ENCODE measurements at places on chromosomes 5 and 9.

DNA sequence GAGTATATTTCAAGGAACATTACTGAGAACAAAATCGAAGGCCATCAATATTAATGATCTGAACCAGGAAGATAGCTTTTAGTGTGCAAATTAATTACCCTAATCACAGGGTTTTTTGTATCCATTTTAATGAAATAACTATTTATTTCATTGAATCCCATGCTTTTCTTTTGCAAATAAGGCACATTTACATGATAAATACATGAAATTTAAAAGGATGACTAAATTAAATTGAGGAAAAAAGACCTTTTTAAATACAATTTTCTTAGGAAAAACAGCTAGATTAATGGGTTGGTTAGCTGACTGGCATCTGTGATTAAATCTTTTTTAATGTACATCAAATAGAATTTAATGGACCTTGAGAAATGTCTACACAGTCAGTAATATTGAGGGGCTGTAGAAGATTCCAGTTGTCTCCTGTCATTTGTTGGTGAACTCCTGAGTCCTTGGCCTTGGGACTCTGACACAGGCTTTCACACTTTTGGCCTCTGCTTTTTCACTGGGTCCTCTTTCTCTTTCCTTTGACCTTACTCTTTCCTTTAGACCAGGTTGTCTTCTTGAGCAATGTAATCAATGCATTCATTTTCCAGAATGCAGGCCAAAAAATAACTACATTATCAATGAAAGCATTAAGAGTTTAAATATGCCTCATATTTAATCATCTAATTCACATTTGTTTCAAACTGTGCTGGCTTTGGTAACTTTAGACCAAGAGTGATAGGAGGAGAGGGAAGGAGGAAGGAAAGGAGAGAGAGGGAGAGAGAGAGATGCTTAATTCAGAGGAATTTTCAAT, 511.5 kb downstream of the ZNF608 start:
- no peak for DNase-seq

GRCh38 chr9:90007516-90008440, 403.0 kb downstream of the GADD45G start:
- no peak for DNase-seq

DNA sequence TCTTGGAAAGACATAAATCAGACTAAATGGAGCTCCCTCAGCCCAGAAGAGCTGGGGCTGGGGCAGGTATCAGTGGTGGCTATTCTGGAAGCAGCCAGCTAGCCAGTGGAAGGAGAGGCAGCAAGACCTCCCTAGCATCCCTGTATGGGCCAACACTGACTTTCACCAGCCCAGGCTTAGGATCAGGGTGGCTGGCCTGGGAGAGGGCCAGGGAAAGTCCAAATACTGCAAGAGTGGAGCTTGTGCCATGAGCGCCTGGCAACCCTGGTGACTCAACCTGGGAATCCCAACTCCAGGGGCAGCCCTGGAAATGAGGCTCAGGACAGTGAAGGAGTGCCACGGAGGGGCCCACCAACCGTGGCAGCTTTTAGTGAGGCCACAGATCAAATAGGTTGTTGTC, 7.6 kb upstream of the IRF1 start:
- DNase-seq = peak; percentile 74

DNA sequence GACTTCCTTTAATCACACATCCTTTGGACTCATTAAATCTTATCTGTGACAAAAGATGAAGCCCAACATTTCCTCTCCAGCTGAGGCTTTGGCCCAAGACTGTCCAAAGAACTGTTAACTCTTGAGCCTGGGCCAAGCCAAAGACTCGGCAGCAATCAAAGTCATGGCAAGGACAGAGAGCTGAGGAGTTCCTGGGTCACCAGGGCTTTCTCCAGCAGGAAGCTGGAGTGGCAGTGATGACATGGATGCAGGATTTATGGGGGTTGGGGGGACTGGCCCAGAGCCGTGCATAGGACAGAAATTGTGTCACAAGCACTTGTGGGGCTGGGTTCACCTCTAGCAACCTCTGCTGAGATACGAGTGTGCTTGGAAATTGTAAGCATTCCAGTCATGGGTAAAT, 440.3 kb downstream of the PLK2 start:
- peak; percentile 65 for DNase-seq

DNA sequence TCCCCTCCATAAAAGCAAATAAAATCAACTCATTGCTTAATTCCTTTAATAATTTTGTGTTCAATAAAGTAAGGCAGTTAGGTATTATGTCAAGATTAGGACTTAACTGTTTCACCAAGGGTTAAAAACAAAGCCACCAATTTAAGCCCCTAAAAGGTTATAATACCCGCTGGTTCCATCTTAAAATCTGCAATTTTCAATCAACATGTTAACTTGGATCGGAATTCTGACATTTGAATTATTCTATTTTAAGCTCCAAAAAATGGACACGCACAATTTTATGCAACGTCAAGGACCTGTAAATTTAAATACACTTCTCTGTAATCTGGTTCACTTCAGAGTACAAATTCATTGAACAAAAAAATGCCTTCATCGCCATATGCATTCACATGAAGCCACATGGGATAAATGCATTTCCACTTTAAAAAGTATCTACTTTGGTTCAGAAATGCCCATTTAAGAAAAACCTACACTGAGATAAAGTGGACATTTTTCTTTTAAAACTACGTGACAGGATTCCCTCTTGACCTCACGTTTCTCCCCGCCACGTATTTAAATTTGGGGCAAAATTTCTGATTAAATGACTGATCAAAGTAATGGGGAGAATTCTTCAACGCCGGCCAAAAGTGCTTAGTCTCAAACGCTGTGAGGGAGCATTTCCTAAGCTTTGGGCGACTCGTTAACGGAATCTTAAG, 721 bp downstream of the GIN1 start:
- no peak for DNase-seq

DNA sequence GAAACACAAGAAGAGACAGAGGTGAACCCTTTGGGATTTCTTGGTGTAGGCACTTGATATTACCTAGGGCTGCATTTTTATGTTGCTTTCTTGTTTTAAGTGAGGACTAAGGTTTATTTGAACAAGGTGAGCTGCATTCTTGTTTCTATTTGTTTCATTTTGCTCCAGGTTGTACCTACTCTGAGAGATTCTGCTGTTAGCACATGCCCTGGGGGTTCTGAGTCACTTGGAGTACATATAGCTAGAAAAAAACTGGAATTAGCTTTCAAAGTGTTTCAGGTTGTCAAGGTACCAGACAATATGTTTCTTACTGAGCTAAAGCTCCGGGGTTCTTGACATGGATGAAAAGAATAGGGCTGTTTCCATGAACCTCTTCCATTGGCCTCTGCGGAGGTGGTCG, 299.4 kb downstream of the ICE1 start:
- no peak for DNase-seq

GRCh38 chr9:37596504-37596903, 4.1 kb upstream of the TOMM5 start:
- no peak for DNase-seq

GRCh38 chr9:84838879-84839278, 169.3 kb downstream of the NTRK2 start:
- DNase-seq = no peak

GRCh38 chr9:95516221-95516733, 494 bp downstream of the PTCH1 start:
- no peak for DNase-seq

GRCh38 chr5:5135957-5136676, 4.0 kb upstream of the ADAMTS16 start:
- DNase-seq = no peak

DNA sequence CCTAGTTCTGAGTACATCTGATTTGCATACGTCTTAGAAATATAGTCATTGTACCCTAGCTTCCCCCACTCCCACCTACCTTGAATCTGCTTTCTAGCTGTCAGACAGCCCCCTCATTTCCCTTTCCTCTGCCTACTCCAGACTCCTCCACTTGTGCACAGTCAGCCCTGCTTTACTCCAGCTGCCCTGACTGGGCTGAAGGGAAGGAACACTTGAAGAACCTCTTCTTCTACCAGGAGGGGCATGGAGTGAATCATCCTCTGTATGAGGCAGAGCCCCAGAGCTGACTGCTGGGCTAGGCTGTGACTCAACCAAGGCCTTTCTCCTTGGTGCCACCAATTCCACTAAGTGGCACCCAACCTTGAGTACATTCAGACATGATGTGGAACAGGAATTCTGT, 18.1 kb upstream of the ZFR start:
- DNase-seq = no peak

DNA sequence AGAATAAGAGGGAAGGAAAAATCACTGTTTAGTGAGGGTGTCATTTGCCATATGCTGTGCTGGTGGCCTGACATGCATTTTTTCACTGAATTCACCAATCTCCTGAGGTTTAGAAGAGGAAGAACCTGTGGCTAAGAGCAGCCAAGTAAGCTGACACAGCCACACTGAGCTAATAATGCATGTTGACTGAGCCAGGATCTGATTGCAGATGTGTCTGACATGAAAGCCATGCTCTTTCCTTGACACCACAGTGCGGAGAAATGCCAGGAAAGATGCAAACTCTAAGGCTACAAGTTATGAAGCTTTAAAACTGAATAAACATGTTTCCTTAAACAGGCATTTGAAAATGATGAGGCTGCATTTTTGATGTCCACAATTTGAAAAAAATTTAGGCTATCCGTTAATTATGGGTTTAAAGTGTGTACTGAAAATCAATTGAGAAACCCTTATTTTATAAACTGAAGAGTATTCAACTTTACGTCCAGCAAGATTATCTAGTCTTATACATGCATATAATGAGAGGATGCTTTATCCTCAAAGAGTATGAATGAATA, 208.6 kb downstream of the FBN2 start:
- DNase-seq = no peak

DNA sequence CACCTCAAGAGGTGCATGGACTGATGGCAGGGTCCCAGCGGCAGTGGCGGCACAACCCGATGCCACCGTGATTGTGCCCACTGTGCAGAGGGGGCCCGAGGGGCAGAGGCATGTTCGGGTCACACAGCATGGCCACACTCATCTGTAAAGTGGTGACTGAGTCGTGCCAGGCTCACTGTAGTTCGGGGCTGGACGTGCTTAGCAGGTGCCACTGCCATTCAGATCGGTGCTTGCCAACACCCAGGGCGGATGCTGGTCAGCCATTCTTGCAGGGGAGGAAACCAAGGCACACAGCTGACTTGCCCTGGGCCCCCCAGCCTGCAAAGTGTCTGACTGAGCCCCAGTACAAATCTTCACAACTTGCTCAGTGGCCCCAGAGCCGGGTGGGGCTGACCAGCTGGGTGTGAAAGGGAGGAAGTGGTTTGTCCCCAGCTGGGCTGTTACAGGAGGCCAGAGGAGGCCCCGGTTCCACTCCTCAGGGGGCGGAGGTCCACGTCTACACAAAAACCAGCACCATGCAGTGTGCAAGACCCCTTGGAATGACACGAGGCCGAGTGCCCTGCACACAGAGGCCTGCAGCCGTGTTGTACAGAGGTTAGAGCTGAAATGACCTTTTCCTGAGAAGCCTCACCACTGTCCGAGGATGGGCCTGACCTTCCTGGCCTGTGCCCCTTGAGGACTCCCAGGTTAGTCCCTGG, 17.9 kb downstream of the FGD3 start:
- no peak for DNase-seq

- no peak for DNase-seq
Observed at GRCh38 chr9:78671785-78672184, 374.9 kb downstream of the PSAT1 start.

- DNase-seq = no peak
Observed at GRCh38 chr5:127419683-127420257, 97.7 kb upstream of the PRRC1 start.

DNA sequence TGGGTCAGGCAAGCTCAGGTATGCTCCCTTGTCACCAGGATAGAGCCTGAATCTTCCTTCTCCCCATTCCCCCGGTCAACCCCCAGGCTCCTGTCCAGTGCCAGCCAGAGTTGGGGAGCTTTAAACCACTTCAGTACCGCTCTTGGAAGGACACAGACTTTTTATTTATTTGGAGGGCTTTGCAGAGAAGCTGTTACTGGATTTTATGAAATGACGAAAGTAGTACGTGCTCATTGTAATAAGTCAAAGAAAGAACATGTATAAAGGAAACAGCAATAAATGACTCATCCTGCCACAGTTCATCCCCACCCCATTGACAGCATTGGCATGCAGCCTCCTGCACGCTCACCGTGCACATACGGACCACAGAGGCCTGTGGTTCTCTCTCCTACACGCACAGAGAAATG, 230.3 kb downstream of the AUH start:
- DNase-seq = peak; percentile 47

DNA sequence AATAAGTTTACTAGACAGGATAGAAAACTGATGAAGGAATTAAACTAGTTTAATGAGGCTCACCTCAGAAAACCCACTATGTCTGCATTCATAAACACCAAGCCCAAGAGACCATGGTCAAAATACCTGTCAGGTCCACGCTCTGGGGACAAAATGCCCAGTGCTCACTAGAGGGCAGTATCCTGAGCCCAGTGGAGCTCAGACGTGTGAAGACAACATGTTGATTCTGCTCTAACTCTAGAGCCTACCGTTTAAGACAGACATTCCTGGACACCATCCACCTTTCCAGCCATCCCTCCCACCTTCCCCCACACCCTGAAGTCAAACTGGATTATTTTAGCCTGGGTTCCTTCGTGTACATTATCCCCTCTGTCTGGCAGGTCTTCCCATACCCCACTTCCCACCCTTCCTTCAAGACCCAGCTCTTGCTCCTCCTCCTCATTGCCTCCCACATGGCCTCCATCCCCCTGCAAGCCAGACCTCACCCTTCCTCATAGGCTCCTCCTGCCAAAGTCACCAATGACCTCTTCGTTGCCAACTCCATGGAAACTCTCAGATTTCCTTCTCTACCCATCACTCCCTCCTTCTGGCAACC, 142.3 kb upstream of the FSTL4 start:
- DNase-seq = no peak

- no peak for DNase-seq
Observed at GRCh38 chr9:119060629-119061385, 308.4 kb downstream of the BRINP1 start.

- peak; percentile 80 for DNase-seq
Observed at GRCh38 chr5:151016700-151017099, 3.7 kb upstream of the GPX3 start.

DNA sequence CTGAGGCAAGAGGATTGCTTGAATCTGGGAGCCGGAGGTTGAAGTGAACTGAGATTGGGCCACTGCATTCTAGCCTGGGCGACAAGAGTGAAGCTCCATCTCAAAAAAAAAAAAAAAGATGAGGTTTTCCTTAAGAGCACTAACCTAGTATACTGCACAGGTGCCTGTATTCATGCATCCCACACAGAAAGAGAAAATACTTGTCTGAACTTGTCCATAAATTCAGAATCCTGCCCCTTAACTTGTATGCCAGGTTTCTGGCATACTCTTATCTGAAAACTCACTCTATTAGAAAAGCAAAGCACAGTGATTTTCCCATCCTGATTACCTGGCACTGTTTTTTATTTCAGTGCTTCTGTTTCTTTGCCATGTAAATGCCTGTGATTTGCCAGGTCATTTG, 125.3 kb upstream of the CDKN2B start:
- no peak for DNase-seq

GRCh38 chr5:171595801-171596231, 176.4 kb downstream of the FGF18 start:
- no peak for DNase-seq

Data from adrenal gland (tissue), 19 donors.